ENCODE measurements at places on chromosomes 6 and 20.
A peak's percentile ranks its signal among the peaks of the same experiment; 100 is the strongest.

DNA sequence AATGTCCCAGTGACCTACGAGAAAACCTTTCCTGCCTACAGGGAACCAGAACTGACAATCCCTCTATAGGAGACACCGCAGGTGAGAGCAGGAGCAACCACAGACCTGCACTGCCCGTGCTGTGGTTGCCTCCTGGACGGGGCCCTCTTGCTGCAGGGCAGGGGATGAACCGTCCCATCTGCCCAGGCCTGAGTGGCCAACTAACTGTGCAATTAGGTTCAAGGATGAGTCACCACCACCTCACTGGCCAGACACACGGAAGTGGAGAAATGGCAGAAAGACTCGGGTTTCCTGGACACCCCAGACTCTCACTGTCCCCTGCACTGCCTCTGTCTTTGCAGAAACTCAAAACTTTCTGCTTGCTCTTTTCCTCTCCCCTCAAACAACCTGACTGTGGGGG lies 13.8 kb upstream of the HLA-G start:
- no peak for DNase-seq

- DNase-seq = no peak
Measured at GRCh38 chr20:49400904-49401303, 81.6 kb downstream of the KCNB1 start.

GRCh38 chr6:7108964-7109836 lies 1.4 kb downstream of the RREB1 start:
- DNase-seq = peak; percentile 12

DNA sequence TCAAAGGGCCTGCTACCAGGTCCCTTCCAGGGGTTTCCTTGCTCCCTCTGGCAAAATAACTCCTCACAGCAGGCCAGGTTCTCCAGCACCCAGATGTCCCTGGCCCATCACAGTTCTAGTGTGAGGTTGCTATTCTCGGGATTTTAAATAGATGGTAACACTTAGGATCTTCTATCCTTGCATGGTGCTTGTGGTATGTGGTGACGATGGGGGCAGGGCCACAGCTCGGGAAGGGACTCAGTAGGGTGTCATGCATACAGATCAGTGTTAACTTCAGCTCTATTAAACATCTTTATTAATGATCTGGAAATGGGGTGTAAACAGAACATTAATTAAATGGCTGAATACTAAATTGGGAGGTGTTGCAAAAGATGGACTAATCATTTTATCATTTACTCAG lies 323.8 kb downstream of the QKI start:
- no peak for DNase-seq

- no peak for DNase-seq
Measured at GRCh38 chr6:129280749-129281148, 397.8 kb downstream of the LAMA2 start.

DNA sequence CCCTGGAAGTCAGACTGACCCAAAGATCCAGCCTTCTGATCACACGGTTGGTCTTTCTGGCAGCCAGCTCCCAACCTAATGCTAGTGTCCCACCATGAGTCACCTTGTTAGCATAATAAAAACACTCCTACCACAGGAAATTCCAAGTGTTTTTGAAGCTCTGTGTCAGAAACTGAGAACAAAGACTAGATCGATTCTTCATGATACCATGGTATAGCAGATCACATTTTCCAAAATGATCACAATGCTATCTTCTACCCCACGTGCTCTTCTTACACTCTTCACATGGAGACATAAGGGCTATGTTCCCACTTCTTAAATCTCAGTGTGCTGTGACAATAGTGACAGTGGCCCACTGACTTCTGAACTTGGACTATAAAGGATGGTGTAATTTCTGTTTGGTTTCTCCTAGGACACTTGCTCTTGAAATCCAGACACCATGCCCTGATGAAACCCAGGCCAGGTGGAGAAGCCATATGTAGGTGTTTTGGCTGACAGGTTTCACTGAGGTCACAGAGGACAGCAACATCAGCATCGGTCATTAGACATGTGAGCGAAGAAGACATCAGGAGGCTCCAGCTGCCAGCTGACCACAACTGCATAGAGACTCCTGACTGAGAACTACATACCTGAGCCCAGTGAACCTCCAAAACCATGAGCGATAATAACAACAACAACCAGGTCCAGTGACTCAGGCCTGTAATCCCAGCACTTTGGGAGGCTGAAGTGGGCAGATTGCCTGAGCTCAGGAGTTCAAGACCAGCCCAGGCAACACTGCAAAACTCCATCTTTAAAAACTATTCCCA lies 57.5 kb downstream of the MKKS start:
- no peak for DNase-seq

DNA sequence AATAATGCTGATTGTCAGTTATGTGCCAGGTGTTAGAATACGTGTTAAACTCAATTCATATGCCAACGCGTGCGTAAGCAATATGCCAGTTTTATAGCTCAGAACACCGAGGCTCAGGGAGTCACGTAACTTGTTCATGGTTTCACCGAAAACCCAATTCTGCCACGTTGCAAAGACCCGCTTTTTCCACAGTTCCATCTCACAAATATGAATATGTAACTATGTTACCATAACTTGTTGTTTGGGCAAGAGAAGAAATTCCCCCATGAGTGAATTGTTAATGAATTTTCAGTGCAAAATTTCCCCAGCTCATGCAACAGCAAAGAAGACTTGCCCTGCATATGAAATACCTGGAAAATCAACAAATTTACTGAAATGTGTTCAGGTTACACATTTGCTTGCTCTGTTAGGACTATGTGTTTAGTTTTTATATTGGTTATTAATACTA lies 30.1 kb downstream of the SF3B5 start:
- DNase-seq = no peak

DNA sequence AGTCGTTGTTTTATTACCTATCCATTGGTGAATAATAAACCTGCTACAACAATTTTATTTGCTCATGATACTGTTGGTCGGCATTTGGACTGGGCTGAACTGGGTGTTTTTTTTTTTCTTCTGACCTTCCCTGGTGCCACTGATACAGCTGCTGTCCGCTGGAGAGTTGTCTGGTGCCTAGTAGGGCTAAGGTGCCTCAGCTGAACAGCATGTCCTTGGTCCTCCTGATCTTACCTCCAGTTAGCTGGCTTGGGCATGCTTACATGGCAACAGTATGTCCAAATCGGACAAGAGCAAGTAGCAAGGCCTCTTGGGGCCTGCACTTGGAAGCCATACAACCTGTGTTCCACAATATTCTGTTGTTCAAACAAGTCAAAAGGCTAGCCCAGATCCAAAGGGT lies 563.4 kb downstream of the BMP2 start:
- no peak for DNase-seq

GRCh38 chr20:60102665-60103210 lies 144.5 kb downstream of the CDH26 start:
- no peak for DNase-seq

DNA sequence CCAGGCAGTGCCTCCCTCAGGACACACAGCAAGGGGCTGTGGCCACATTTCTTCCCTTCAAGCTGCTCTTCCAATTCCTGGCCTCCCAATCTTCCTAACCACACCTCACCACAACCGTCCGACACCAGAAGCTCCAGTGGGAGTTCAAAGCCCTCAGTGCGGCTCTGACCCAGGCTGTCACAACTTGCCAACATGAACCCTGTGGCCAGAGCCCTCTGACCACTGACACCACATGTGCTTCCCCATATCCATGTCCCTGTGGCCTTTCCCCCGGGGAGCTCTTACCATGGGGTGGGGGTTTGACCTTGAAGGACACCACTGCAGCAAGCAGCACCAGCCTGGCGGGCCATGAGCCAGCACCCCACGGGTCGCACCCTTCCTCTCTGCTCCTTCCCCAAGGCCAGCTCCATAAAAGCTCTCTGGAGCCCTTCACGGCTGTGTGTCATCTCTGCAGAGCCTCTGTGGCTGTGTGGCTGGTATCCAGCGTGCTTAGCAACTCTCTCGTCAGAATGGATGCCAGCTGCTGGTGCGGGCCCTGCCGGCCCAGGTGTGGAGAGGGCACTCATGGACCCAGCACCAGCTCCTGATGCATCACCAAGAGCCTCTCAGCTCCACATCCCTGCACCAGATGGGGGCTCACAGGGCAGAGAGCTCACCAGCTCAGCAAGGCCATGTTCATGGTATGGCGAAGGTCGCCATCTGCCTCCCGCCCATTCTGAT lies 106.1 kb downstream of the PSMB1 start:
- DNase-seq = no peak

GRCh38 chr20:15818651-15819071 lies 754.6 kb downstream of the KIF16B start:
- DNase-seq = no peak

DNA sequence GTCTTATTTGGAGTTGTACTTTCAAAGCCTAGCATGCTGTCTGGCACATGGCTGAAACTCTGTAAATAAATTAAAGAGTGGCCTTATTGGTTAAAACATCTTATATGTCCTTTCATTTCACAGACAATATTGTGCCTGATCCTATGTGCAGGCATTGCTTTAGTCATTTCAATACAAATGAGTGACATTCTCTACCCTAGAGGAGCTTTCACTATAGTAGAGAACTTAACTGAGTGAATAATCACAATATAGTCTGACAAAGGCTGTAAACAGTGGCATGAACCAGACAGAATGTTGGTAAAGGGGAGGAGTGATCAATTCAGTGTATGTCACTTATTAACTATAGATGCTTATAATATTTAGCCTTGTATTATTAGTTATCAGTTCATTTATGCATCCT lies 481.8 kb downstream of the TFAP2B start:
- no peak for DNase-seq

DNA sequence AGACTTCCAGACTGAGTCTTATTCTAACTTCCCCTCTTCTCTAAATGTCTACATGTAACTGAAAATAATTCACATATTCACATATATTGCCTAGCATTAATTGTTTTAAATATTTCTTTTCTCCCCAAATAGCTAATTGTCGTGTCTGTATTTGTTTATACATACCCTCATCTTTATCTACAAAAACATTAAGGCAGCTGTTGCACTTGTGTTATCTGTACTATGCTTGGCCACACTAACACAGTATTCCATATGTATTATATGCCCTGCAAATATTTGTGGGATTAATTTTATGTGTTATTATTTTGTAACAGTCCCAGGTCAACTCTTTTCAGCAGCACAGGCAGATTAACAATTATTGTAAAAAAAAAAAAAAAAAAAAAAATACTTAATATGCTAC lies 11.7 kb downstream of the HDAC2 start:
- DNase-seq = no peak

DNA sequence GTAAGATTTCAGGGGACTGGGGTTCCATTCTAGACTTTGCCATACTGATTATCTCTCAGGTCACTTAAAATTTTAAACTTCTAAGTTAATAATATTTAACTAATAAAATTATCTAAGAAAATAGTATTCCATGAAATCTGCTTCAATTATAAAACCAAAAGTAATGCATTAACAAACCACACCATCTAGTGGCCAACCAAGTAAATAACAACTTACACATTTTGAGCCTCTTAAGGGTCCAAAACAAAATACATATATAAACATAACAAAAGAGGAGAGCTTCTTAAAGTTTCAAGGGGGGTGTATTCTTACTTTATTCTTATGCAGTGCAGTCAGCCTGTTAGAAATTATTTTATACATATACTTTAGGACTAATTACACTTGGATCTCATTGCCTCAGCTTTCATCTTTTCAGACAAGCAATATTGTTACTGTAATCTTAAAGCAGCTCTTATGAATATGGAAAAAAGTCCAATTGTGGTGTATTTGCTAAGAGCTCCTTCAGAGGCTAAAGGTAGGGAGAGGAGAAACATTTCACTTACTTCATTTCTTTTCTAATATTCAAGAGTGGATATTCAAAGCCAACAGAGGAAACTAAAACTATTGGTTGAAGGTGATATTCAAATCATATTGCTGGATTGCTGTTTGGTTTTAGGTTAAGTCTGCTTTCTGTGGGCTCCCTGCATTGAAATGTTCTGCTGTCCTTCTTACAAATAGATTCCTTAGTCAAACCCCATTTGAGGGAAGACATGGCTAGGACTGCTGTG lies 199.7 kb upstream of the SIM1 start:
- peak; percentile 34 for DNase-seq

GRCh38 chr6:83055366-83055964 lies 10.2 kb downstream of the UBE3D start:
- DNase-seq = no peak

- no peak for DNase-seq
Measured at GRCh38 chr6:149046164-149046821, 271.2 kb upstream of the TAB2 start.

GRCh38 chr20:33506576-33506975 lies 16.7 kb downstream of the CBFA2T2 start:
- no peak for DNase-seq

GRCh38 chr6:75656479-75656878 lies 54.8 kb downstream of the SENP6 start:
- no peak for DNase-seq

GRCh38 chr20:63230800-63231268 lies 4.9 kb upstream of the BIRC7 start:
- no peak for DNase-seq

GRCh38 chr20:19750907-19751636 lies 7.0 kb upstream of the RIN2 start:
- DNase-seq = no peak

DNA sequence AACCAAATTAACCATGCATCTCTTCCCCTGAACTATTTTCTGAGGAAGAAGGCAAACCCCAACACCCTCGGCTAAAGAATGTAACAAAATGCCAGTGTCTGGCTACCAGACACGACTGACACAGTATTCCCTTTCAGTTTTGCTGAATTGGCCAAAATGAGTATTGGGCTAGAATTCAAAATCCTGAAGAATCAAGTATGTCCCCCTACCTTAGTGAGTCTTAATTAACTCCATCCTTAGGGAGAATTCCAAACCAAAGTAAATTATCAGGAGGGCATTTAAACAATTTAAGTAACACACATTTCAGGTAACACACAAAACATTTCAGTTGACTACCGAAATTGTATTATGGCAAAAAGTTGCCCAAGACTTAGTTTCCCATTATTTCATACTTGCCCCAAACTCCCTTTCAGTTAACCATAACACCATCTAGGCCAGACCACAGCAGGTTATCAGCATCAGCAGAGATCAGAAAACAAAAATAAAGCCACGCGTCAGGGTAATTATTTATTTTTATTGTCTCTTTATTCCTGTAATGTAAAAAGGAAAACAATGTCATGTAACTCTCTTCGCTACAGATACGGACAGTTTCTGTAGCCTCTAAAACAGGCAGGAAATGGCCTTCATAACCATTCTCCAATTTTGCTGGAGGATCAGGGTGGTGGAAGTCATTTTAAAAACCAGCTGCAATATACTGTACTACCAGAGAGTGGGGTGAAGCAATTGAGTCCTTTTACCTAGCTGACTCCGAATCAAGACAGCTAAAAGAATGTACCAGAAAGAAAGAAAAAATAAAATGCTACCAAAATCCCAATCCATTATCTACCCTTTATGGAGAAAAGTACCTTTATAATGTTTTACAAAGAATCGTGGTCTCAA lies 1.9 kb downstream of the SNX5 start:
- DNase-seq = no peak

GRCh38 chr20:34571753-34572152 lies 13.2 kb downstream of the MAP1LC3A start:
- no peak for DNase-seq

GRCh38 chr6:72946774-72947173 lies 278.5 kb downstream of the KHDC1L start:
- DNase-seq = no peak
